Stomach (tissue), 19 donors: ENCODE measurements at places on chromosomes 11 and 22. TPM values are rescaled to one million over a fixed set of nuclear protein-coding genes. Genes with fewer than 3 reads are reported as not detected.

A4GALT gene
- 28.9 TPM for polyA plus RNA-seq

KLHDC7B gene
- 0.25 TPM for polyA plus RNA-seq

CBLIF gene
- 546 TPM for polyA plus RNA-seq

AMPD3 gene
- 5.2 TPM for polyA plus RNA-seq

PLAAT4 gene
- polyA plus RNA-seq: 86.9 TPM

APOBEC3F gene
- 4.6 TPM for polyA plus RNA-seq

FOLH1 gene
- not detected for polyA plus RNA-seq

C11orf97 gene
- not detected for polyA plus RNA-seq

RCOR2 gene
- 0.35 TPM for polyA plus RNA-seq

ARCN1 gene
- polyA plus RNA-seq: 107 TPM

OR10V1 gene
- not detected for polyA plus RNA-seq

WNT11 gene
- polyA plus RNA-seq: 0.12 TPM

USP35 gene
- 2.8 TPM for polyA plus RNA-seq

SCGB1D2 gene
- polyA plus RNA-seq: not detected

MICAL3 gene
- polyA plus RNA-seq: 4.9 TPM

PYGM gene
- 3.5 TPM for polyA plus RNA-seq

OLFML1 gene
- 2.6 TPM for polyA plus RNA-seq

OR51B6 gene
- not detected for polyA plus RNA-seq

ANKK1 gene
- polyA plus RNA-seq: 0.73 TPM

TMEM191C gene
- polyA plus RNA-seq: 1.8 TPM
